ENCODE measurements at places on chromosomes 2 and 18.

DNA sequence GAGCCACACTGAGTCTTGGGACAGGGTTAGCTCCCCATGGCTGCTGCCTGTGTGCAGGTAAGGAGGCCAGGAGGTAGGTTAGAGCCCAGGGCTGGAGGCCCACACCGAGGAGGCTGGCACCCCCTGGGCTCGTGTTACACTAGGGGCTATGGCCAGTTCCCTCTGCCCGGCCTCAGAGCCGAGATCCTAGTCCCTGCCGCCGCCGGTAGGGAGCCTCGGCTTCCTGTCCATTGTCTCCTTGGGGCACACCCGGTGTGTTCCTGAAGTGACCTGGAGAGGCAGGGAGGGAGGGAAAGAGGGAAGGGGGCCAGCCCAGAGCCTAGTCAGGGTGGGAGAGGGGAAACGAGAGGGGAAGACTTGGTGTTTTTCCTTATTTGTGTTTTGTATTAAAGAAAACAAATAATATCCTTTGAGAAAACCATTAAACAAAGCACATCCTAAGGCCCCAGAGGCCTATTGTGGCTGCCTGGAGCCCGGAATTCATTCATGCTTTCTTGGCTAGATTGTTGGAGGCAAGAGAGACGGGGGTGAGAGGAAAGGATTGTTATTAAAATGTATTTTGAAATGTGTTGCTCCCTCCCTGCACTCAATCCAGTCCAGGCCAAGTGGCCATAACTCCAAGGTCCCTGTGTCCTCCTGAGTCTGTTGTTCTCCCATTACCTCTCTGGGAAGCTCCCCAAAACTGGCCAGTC, 170.7 kb downstream of the CTIF start:
- DNase-seq = no peak

DNA sequence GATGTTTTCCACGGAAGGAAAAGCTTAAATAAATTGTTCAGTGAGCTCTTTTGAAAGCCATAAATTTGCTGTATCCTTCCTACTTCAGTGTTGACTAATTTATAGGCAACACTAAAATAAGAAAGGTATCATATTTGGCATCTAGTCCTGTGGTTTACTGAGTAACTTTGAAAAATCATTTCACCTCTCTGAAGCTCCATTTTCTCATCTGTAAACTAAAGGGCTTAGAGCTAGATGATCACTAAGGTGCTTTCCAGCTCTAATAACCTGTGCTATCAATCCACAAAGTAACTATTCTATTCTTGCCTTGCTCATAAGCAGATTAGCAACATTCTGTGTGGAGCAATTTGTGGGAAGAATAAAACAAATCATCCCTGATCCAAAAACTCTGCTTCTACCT, 3.6 kb upstream of the MYOM1 start:
- no peak for DNase-seq

DNA sequence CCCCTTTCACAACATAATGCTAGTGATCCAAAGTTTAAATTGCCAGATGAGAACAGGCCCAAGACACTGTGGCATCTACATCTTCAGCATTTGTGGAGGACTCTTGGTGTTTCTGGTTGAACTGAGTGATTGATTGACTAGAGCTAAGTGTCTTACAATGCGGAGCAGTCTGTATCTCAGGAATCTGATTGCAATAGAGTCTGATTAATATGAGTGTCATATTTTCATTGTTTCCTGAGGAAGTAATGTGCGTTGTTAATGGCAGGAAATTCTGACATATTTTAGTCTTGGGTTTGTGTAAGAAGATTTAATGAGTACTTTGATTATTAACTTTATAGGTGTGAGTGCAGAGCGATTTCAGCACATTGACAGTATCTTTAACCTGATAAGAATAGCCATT, 82.0 kb upstream of the PROKR1 start:
- DNase-seq = no peak

DNA sequence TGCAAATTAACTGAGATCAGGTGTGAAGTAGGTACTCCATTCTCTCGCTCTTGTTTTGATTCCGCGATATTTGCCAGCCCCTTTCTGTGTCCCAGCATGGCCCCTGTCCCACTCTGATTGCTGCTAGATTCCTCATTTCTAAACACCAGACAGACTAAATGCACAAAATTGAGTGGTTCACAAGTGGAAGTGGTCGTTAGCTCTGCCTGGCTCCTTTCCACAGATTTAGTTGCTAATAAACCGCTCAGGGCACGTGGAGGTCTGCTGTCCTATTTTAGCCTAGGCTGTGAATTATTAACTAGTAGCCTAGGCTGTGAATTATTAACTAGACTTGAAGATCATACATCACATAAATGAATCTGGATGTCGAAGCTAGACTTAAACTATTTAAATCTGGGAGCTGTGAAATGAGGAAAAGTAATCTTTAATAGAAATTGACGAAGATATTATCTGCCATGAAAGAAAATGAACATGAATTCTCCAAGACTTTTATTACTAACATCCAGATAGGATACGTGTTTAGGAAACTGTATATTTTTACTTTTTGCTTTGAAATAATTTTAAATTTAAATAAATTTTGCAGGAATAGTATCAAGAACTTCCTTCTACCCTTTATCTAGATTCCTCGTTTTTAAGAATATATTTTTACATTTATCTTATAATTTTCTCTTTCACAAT, 3.7 kb downstream of the IL1RL2 start:
- no peak for DNase-seq

GRCh38 chr2:74735564-74735963, 81.5 kb downstream of the SEMA4F start:
- no peak for DNase-seq

DNA sequence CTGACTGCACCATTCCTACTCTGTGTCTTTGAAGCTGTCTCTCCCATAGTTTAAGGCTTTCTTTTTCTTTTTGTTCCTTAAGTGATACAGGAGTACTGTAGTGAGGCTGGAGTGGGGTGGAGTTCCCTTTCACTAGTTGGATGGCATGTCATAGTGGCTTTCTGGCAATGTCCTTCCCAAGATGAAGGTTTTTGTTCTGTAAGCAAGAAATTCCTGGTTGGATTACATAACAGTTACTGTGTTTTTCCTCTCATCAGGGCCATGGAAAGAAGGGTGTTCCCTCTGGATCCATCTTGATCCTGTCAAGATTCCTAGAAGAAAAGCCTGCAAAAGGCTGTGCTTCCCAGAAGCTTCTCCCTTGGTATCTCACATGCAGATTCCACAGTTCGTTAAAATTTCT, 84.2 kb downstream of the ACKR3 start:
- DNase-seq = no peak

DNA sequence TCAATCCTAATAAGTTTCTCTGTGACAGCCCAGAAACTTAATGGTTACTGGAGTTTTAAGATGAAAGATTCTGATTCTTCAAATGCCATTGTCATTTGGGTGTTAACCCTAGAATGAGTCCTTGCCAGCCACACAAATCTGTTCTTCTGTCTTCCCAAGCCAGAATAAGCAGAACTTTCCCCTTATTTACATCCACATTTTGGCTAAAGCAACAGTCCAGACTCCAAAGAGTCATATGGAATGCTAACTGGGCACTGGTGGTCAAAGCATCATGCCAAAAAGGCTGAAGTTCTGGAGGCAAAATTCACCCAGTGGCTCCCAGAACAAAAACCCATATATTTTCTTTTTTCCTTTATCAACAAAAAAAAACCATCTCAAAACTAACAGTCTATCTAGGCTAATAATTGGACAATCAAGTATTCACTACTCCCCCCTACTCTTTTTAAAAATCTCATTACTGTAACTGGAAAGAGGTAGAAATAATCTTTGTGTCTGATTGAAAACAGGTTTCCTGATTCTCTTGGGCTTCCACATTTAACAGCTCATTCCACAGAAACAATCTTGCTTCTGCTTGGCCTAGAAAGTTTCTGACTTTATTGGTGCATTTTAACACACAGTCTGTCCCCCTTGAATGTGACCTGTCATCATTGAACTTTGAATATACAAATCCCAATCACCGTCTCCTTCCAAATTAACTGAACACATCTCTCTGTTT, 89.6 kb upstream of the SETBP1 start:
- no peak for DNase-seq

DNA sequence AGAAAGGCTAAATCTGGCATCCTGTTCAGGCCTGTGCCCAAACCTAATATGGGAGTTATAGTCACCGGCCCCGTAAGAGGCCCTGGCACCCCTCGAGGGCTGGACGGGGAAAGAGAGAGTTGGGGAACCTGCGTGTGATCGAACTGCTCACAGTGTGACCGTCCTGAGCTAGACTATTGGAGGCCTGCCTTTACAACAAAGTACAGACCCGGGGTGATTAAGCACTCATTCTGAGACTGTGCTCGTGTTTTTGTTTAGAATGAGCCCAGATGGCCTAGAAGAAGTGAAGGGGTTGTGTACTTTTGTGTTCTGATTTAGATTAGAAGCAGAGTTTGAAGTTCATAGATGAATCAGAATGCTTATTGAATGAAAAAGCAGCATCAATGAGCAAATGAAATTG, 115.3 kb downstream of the ACOXL start:
- no peak for DNase-seq

DNA sequence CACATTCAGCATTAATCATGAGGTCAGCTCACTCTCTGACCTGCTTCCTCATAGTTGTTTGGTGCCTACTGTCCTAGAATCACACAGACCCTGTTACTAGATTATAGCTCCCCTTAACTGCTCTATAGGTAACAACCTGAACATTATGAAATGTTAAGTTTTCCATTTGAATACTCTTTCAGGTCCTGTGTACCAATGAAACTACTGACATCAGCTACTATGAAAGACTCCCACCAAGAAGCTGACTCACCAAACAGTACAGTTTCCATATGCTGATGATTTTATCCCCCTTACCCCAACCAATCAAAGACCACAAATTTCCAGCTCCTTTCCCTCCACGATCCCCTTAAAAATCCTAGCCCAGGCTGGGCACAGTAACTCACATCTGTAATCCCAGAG, 56.3 kb downstream of the SRBD1 start:
- no peak for DNase-seq

DNA sequence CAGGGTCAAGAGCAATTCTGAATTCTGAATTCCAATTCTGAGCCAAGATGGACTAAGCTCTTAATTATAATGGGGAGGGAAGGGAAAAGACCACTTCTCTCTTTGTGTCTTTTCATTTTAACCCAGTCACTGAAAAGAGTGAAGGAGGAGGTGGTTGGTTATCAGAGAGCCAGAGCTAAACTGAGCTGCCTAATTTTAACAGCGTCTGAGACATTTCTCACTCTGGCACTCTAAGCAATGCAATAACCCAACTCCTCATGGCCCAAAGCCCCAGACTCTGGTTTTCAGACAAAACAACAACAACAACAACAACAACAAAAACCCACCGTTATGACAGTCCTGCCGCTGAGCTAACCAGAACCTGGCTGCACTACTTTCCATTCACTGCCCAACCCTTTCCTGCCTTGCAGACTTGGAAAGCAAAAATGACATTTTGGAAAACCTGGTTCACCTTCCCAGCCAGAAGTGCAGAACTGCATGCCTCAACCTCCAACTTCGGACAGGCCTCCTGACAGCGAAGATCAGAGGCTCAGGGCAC, 1.0 kb downstream of the CHST10 start:
- no peak for DNase-seq

DNA sequence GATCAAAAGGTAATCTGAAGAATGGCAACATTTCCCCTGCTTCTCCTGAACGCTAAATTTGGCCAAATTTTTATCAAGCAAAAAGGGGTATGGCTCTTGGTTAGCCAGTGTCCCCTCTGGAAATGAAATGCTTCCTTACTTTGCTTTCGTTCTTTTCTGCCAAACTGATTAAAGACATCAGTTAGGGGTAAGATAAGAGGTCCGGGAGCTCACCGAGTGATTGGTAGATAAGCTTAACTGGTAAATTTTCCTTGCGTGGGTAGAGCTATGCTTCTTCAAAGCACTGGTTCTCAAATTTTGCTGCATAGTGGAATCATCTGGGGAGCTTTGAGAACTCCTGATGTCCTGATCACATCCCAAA, 62.7 kb upstream of the MAPRE2 start:
- no peak for DNase-seq

GRCh38 chr2:73818296-73818695, 10.5 kb upstream of the STAMBP start:
- DNase-seq = no peak

- no peak for DNase-seq
These were observed 86.4 kb downstream of the EML6 start for GRCh38 chr2:54809819-54810218.

DNA sequence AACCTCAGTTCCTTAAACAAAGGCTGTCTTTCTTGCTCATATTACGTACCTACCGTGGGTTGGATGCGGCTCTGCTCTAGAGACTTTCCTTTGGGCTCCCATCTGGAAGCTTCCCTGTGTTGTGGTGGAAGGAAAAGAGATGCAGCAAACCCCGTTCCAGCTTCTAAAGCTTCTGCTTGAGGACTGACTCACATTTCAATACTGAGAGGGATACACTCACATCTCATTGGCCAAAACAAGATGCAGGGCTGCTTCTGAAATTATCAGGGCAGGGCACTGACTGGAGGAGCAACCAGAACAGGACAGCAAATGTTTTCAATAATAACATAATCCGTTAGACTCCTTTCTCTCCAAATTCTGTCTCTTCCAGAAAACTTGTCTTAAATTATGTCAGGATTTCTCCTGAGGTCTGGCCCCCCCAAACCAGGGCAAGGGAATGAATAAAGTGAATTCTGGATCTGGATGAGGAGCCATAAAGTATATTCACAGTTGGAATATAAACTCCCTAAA, 4.5 kb upstream of the MYO5B start:
- no peak for DNase-seq

DNA sequence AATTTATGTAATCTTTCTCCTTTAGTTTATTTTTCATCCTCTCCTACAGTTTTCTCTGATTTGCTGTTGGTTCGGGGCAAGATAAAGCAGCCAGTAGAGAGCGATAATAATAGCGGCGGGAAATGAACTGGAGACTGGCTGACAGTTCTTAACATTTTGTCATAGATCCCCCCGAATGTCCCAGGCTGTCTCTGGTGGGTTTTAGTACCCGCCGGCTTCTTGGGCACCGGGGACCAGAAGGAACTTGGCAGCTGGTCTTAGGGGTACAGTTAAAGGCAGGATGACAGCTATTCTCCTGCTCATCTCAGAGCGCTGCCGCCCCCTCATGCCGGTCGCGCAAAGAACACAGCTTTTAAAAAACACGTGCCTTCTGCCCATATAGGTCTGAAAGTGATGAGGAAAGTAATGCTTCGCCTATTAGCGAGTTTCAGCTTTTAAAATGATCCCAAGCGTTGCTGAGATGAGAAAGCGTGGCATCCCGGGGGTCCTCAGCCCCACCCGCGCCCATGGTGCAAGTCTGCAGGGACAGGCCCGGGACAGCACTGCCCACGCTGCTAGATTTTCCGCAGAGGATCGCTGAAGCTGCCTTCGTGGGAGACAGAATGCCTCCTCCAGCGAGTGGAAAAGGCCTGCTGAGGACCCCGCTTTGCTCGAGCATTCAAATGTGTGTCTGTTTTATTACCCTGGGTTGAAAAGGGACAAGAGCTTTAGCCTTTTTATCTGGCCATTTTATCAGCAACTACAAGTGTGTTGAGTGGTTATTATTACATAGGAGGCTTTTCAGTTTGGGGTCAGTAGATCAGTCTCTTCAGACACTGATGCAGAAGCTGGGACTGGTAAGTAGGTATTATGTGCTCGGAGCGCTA, 3.8 kb downstream of the ONECUT2 start:
- DNase-seq = no peak

All from frontal cortex (tissue), 4 donors.